ENCODE measurements at places on chromosomes 6 and 20.

- no peak for DNase-seq
These were observed 17.0 kb upstream of the SLA2 start for GRCh38 chr20:36663031-36663430.

DNA sequence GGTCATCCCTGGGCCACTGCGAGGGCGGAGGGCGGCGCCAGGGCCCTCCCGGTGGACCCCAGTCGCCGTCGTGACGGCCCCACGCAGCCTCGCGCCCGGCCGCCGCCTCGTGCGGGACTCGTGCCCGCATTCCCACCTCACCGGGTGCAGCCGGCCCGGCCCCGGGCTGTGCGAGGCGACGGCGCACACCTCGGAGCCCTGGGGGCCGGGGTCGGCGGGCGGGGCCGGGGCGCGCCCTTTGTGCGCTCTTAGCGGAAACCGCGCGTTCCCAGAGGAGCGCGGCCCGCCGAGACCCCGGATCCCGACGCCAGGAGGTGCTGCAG lies 5.5 kb upstream of the DLL1 start:
- no peak for DNase-seq

DNA sequence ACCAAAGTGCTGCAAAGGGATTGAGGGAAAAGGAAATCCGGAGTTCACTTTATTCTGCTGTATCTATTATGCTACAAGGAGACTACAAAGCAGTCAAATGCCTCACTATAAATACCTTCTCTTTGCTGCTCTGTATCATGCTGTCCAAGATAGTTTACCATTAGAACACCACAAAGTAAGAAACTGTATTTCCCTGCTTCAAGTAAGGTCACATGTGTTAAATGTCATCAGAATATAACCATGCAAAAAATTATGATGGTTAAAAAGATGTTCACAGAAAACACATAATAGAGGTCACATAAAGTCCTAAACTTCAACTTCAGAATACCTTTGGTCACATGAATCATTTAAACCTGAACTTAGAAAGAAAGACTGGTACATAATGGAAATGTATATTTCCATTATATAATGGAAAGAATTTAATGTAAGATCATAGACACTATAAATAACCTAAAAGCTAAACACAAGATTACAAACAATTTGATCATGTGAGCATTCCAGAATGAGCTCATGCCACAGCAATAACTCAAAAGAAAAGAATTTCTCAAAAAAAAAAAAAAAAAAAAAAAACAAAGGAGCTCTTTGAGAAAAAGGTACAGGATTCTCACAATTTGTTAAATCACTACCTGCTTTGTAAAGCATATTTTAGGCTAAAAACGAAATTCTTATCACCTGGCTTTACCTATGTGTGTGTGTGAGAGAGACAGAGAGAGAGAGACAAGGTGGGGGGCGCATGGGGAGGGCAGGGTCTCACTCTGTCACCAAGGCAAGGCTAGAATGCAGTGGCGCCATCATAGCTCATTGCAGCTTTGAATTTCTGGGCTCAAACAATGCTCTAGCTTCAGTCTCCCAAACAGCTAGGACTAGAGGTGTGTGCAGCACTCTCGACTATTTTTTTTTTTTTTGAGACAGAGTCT lies 58.7 kb downstream of the KIF13A start:
- no peak for DNase-seq

GRCh38 chr6:13420269-13420668 lies 67.1 kb downstream of the GFOD1 start:
- no peak for DNase-seq

DNA sequence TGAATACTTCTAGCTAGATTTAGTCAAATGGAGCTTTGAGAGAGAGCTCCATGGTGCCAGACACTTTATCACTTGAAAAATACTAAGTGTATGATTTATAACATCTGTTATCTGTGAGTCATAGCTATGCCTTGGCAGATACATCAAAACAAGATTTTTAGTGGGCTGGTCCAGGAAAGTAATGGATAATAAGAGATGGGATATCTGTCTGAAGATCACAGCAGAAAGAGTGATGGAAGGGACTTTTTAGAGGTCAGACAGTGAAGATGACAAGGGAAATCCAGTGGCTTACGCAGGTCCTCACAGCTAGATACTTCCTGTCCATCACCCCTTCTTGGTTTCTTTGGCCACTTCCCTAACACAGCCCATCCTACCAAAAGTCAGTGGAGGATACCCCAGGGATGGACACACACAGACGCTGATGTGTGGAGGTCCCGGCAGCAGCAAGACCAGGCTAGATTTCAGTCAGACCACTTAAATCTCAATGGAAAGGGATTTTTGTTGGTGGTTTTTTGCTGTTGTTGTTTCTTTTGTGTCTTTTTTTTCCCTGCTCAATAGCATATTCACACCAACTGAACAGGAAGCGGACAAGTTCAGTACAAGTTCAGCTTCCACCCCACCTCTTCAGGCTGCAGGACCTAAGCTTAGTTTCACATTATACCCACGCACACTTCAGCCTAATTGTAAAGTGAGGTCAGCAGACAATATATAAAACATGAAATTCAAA lies 209.3 kb downstream of the ALDH8A1 start:
- no peak for DNase-seq

DNA sequence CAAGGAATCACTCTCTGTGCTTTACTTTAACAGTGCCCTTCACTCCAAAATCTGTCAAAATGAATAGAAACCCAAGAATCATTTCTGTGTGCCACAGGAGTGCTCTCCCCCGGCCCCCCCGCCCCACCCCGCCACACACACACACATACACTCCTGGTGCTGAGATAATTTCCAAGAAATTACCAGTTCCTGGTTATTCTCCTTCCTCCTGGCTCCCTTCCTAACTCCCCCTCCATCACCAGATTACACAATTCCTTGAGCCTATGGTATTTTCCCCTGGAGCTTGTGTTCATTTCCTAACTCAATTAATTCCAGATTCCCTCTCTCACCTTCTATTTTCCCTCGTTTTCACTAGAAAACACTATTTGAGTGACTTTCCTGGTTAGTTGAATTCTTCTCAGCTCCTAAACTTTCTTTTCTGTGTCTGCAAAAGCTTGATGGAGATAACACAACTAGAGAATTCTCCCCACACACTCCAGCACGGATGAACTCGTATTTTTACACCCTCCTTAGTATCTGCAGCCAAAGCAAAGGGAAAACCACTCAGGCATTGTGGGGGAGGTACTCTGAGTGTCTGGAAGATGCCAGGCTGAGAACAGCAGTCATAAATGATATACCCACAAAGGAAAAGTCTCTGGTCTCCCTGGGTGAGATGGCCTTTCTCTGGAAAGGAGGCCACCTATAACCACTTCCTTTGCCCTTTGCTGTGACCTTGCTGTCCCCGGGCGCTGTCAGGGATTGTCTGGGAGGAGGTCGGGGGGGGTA lies 1.9 kb upstream of the SLC24A3 start:
- DNase-seq, result no peak

DNA sequence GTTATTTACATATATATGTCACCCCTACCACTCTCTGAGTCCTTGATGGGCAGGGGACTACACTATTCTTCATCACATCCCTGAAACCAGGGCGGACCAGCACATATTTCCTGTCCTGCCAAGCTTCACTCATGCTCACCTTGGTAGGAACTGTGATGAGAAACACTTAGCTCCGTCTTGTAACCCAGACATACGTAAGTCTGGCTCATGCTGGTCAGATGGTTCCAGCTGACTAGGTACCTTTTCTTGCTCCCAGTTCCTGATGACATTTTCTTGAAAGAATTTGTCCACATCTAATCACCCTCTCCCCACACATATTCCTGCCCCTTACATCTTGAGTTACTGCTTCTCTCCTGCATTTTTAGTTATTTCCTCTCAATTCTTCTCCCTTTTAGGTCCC lies 122.2 kb upstream of the MYLIP start:
- no peak for DNase-seq

- DNase-seq, result no peak
These were observed 27.9 kb upstream of the SERPINB9 start for GRCh38 chr6:2931055-2931454.
